ENCODE measurements at places on chromosomes 3 and 15. TPM values are rescaled to one million over a fixed set of nuclear protein-coding genes. Genes with fewer than 3 reads are reported as not detected.
A peak's percentile ranks its signal among the peaks of the same experiment; 100 is the strongest.

The CD80 gene
- 3.4 TPM for total RNA-seq

The ZDHHC3 gene
- 34.8 TPM for total RNA-seq

GRCh38 chr3:352599-352998, 156.0 kb downstream of the CHL1 start:
- no peak for DNase-seq

- DNase-seq: no peak
These were observed 200.4 kb upstream of the WNT5A start for GRCh38 chr3:55687526-55687925.

DNA sequence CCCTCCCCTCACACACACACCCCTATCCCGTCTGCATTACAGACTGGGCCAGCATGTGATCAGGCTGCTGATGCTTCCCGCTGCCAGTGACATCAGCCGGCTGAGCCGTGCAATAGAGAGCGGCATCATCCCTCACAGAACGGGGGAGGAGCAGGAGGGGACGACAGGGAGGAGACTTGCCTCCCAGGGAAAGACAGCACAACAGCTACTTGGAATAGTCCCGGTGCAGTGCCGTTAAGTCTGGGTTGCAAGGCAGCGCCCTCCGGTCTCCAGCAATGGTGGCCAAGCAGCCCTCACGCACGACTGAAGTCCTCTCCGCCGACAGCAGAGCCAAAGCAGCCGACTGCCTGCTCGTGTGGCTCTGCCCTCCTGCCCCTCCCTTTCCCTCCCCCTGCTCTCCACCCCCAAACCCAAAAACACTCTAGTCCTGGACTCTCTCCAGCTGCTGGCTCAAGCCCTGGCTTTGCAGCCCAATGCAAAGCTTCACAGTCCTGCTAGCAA, 31.5 kb upstream of the RPS17 start:
- DNase-seq: peak; percentile 10

DNA sequence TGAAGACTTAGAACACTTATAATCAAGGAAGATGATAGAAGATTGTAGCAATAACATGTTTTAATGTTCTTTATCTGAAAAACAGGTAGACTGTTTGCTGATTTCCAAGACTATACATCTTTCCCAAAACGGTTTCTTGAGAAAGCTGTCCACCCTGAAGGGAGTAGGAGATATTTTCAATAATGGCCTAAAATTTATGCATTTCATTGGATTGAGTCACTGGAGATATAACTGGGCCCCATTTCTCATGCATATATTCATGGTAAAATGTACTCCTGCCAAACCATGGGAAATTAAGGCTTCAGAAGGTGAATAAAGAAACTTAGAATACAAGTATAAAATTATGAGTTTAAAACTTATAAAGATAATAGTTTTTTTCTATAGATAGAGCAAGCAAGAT, 143.9 kb downstream of the LSAMP start:
- no peak for DNase-seq

DNA sequence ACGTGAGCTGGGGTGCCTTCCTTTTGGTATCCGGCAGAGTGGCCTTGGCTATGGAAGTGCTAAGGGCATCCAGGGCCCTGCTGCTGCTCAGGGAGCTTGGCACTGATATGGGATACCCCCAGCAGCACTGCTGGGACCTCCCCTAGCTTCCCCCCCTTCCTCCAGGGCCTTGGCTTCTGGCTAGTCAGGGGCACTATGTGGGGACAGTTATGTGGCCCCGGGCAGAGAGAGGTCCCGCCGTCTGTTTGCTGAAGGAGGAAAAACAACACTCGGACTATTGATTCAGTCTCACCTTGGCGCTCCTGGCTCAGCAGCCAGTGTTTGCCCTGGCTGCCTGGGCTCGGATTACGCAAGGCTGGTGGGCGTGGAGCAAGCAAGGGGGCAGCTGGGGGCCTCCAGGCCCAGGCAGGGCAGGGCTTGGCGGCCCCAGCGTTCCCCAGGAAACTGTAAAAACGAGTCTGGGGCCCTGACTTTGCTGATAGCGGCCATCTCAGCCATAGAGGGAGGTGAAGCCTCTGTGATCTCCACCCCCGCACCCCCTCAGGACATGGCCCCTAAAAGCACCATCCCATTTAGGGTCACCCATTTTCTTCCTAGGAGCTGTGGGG, 5.7 kb downstream of the FURIN start:
- DNase-seq: no peak

DNA sequence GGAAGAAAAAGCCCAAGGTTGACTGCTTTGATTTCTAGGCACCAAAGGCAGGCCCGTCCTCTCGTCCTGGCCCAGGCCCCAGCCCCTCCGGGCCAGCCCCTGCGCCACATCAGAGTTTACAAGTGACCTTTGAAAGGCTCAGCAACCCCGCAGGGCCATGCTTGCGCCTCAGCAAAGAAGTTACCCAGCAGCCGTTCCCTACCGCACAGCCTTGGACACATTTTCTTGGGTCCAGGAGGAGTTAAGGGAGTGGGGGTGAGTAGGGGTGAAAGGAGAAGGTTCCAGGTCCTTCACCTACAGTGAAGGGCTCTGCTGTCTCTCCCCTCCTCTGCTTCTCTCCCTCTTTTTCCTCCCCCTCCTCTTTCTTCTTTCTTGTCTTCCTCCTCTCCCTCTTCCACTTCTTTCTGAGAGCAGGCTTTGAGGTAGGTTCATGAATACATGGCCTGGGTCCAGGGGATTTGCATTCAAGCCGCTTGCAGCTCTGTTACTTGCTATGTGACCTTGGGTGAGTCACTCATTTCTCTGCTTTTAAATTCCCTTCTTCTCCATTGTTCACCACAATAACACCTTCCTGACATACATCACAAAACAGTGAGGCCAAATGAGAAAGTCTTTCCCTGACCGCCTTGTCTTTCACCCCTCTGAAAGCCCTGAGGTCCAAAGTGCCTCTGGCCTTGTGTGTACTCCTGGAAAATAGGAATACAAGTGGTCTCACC, 223.3 kb upstream of the TPRG1 start:
- DNase-seq: no peak

- no peak for DNase-seq
These were observed 110.6 kb upstream of the DCBLD2 start for GRCh38 chr3:99012051-99012450.

DNA sequence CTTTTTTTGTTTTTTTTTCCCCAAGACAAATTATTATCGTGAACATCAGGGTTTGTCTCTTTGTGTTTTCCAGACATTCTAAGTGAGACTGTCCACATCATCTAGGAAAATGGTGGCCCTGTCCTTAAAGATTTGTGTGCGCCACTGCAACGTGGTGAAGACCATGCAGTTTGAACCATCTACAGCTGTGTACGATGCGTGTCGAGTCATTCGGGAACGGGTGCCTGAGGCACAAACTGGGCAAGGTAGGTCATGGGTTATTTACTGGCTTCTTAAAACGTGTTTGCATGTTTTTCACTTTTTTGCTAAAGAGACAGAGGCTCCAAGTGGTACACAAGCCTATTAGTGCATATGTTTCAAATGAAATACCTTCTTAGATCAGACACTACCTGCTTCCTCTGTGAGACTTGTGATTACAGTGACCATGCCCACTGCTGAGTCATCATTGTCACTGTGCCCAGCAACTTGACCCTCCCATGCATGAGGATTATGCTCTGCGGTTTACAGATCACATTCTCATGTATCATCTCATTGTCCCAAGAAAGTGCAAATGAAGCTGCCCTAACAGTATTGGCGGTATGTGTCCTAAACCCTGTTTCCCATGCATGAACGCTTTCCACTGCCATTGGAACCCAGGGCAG, 395.2 kb upstream of the TPM1 start:
- DNase-seq: no peak

The SAXO2 gene
- total RNA-seq: 0.81 TPM

- DNase-seq: no peak
These were observed 139.1 kb upstream of the P2RY1 start for GRCh38 chr3:152695840-152696239.

DNA sequence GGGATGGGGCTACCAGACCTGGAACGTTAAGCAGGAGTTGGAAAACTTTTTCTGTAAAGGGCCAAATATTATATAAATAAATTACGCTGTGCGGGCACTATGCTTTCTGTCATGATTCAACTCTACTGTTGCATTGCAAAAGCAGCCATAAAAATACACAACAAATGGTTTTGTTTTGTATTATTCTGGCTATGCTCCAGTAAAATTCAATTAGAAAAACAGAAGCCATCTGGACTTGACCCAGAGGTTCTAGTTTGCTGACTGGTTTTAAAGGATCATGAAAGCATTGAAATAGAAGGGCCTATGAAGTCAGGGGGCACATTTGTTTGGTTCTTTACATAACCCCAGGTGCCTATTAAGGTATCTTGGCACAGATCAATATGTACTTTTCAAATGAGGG, 647.4 kb upstream of the LMCD1 start:
- no peak for DNase-seq

The HAUS2 gene
- 45.1 TPM for total RNA-seq

DNA sequence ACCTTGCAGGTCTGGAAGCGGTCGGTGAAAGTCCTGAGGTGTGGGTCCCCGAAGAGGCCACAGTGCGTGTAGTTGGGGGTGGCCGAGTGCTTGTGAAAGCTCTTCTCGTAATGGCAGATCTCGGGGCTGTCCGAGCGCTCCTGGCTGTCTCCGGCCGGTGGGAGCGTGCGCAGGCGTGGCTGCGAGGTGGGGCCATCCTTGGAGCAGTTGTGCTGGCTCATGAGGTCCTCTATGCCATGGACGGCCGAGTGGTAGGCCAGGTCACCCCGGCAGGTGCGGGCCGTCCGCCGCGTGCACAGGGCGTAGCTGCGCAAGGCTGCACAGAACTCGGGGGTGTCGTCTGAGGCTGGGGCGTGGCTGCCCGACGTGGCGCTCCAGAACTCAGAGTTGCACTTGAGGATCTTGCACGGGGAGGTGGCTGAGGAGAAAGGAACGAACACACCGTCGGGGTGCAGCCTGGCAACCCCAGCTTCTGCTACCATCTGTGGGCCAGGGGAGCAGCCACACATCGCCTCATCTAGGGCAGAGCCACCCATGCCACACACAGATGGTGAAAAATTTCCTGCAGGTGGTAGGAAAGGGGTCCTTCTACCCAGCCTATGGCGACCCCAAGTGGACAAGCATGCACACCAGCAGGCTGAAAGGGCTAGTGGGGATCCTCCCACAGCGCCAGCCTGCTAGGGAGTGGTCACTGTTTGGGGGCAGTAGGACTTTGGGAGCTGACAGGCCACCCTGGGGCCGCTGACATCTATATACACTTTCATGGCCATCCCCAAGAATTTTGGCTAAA, 36.7 kb downstream of the RGMA start:
- DNase-seq: peak; percentile 34

GRCh38 chr3:172089250-172089649, 49.9 kb downstream of the FNDC3B start:
- DNase-seq: no peak

GRCh38 chr15:50377867-50378751, 23.1 kb upstream of the GABPB1 start:
- DNase-seq: no peak

GRCh38 chr3:80929576-80929975, 831.9 kb downstream of the GBE1 start:
- DNase-seq: no peak

The ZPLD1 gene
- not detected for total RNA-seq

- DNase-seq: no peak
These were observed 2.8 kb downstream of the ACTL6A start for GRCh38 chr3:179565496-179565895.

GRCh38 chr15:78859971-78860719, 12.5 kb upstream of the MORF4L1 start:
- peak; percentile 85 for DNase-seq

DNA sequence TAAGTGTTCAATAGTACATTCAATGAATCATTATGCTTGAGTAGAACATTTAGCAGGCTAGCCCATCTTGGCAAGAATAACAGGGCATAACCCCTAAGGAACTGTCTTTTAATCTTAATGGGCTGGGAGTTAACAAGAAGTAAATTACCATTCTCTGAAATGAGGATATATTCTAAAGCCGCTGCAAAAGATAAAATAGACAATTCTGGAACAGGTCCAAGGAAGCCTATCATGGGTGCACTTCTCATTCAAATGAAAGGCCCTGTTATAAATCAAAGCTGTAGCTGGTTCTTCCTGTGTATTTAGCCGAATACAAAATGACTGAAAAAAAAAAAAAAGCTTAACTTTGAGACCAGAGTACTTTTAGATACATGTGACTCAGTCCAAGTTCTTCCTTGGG, 15.6 kb downstream of the MTHFS start:
- no peak for DNase-seq

The FAM81A gene
- not detected for total RNA-seq

DNA sequence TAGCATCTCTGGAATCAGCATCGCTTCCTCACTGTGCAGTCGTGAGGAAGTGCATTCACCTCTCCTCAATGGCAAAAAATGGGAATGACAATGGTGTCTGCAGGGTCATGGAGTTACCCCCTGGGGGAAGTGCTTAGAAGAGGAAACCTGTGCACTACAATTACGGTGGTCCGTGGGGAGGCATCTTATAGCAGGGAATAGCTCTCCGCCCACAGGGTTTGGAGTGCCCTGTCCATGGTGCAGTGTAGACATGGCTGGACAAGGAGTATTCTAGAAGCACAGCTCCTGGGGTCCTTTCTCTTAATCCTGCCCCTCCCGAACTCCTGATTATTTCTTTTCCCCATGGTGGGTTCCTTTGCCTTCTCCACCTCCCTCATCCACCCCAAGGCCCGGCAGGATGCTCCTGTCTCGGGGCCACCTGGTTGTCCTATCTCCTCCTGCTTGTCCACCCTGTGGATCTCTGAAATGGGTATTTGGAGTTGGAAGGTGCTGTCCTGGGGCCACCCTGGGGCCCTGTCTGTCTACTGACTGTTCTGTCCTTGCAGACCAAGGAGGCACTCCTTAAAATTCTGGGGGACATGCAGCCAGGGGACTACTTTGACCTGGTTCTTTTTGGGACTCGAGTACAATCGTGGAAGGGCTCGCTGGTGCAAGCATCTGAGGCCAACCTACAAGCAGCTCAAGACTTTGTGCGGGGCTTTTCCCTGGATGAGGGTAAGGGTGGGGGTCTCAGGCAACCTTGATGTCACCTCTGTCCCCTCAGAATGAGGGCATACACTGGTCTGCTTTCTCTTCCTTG, 5.2 kb downstream of the ITIH1 start:
- DNase-seq: peak; percentile 4

GRCh38 chr3:46845397-46845859, 17.8 kb downstream of the MYL3 start:
- no peak for DNase-seq

- DNase-seq: no peak
These were observed 274.7 kb upstream of the UBE2E2 start for GRCh38 chr3:22928216-22929110.
